Right renal cortex interstitium (tissue), 3 donors: ENCODE measurements at places on chromosomes 16 and 17. TPM values are rescaled to one million over a fixed set of nuclear protein-coding genes. Genes with fewer than 3 reads are reported as not detected.

DNA sequence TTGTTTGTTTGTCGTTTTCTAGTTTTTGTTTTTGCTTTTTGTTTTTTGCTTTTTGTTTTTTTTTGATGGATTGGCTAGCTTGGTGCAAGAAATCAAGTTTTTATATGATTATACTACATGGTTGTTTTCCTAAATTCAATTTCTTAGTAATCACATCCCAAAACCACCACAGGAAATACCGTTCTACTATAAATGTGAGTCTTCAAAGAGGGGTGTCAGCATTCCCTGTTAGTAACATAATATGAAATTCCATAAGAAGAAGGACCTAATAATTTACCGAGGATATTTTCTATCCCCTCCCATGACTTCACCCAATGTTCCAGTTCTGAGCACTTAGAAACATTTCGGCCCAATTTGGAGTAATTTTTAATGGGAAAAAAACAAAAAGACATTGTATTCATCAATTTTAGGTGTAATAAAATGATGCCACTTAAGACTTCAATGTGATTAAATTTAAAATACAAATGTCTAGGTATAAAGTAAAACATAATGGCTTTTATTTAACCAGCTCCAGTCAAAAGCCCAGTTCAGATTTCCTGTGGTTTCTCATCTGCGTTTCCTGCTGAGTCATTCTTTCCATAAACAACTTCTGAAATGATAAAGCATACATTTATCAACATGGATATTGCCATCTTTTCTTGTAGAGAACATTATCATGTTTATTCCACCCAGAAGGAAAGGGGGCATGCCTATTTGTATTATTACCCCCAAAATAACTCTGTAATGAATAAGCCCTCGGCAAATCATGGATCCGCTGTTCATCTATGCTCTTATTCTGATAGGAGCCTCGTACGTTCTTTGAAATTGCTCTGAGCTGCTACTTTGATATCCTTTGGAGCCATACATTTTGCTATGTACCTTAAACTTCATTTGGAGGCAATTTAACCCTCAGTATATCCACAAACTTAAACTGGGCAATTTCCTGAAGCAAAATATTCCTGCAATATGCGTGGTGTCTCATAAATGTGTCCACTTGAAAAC lies 28.1 kb downstream of the HSBP1 start:
- no peak for DNase-seq

GRCh38 chr17:44417553-44417952 lies 28.1 kb upstream of the ITGA2B start:
- no peak for DNase-seq

DNA sequence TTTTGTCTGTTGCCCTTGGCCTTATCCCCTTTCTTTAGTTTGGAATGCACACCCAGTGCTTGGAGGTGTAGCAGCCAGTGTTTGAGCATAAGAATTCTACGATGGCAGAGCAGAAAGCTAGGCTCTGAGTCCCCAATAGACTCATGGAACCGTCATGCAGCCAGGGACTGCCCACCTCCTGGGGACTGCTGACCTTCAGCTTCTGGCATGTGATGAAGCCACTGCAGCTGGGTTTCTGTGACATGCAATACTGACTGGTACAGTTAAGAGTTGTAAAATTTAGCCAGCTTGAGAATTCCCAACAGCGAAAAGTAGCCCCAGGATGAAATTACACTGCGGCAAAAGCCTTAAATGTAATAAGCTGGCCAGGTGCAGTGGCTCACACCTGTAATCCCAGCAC lies 9.0 kb upstream of the MAP3K14 start:
- no peak for DNase-seq

DNA sequence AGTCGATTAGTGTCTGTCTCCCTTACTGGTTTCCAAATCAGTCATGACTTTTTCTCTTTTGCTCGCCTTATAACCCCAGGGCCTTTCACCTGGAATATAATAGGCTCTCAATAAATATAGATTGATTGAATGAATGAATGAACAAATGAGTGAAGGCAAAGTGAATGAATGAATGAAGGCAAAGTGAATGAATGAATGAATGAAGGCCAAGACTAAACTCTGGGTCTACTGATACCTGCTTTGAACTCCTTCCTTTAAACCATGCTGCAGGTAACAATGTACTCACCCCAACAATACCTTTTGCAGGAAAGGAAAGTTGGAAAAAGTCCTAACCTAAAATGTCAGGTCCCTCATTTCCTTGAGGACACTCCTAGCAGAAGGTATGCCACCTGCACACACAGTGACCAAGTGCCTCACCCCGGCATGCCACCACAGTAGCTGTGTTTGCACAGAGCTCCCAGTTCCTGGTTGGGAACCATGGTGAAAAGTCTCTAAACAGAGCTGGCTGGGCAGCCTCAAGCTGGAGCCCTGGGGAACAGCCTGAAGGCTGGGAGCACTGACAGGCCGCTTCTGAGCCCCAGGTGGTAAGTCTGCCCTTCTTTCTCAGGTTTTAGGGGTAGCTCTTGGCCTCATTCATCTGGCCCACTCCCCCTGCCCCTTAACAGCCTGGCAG lies 42.7 kb upstream of the ANKFN1 start:
- DNase-seq, result no peak

GRCh38 chr17:43079641-43080302 lies 45.4 kb downstream of the BRCA1 start:
- no peak for DNase-seq

GRCh38 chr17:75344666-75345065 lies 55.4 kb upstream of the SLC25A19 start:
- no peak for DNase-seq

DNA sequence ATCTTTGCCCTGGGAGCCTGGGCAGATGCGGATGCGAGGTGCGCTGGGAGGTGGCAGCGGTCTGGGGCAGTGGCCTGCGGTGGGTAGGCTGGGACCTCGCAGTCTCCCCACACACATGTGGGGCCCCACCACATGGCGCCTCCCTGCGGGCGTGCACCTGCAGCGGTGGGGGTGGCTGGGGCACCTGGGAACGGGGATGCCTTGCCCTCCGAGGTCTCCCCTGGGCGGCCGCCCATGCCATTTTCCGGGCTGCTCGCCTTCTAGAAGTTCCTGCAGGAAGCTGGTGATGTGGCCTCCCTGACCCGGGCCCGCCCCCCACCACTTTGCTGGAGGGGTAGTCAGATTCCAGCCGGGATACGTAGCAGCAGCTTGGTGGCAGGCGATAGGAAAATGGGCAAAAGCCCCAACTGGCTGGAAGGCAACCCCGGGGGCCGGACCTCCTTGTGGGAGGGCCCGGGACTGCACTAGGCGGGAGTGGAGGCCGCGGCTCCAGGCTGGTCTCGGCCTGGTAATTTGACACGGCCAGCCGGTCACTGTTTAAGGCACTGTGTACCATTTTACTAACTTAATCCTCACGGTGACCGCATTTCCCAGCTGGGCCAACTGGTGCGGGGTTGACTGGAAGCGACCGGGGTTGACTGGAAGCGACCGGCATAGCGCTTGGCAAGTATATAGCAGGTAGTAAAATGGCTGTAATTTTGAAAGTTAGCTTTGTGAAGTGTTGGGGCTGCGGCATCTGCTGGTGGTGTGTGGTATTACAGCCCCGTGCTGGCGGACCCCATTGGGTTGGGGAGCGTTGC lies 38.5 kb downstream of the IGF2BP1 start:
- DNase-seq, result no peak

- no peak for DNase-seq
These were observed 22.2 kb upstream of the ATP2A3 start for GRCh38 chr17:3986270-3986938.

GRCh38 chr16:74078511-74079231 lies 217.9 kb upstream of the PSMD7 start:
- DNase-seq, result no peak

- DNase-seq, result no peak
These were observed 610 bp downstream of the VPS4A start for GRCh38 chr16:69311533-69312387.

CHAD gene
- polyA plus RNA-seq, result 1.0 TPM
